CD4-positive, alpha-beta T cell treated with Interleukin-17A for 1 hour (primary cell): ENCODE measurements at places on chromosomes 2 and 18.

DNA sequence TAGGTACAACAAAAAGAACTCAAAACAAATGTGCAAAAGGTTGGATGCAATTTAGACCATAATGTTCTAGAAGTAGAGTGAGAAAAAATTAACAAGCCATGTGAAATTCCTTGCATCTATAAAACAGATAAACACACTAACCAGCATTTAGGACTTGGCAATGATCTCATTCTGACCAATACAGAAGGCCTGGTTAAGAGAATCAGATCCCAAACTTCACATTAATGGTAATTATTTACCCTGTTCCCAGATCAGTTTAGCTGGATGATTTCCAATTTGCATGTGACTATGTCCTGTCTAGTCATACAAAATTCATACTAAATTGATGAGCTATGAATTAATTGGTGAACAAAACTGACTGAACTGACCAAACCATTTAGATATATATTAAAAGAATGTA is 98.4 kb upstream of the FIGN start:
- DNase-seq: no peak

DNA sequence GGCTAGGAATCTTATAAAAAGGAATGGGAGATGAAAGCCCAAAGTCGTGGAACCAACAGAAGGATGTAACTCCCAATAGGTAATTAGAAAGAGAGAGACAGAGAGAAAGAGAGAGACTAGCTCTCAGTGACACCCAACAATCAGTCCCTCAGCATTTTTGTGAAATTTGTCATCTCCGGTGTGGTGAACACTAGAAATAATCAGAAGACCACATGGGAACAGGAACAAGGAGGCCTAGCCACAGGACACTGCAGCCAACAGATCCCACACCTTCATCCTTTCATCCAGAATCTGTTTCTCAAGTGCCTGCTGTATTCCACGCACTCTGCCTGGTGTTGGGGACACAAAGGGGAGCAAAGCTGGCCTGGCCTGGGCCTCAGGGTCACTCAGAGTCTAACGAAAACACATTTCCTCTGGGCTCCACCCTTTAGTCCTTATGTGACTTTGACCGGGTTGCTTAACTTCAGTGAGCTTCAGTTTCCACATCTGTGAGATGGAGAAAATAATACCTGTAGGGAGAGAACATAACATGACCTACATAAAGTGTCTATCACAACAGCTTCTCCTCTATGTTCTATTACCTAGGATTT is 53.1 kb downstream of the EHD3 start:
- DNase-seq: no peak

DNA sequence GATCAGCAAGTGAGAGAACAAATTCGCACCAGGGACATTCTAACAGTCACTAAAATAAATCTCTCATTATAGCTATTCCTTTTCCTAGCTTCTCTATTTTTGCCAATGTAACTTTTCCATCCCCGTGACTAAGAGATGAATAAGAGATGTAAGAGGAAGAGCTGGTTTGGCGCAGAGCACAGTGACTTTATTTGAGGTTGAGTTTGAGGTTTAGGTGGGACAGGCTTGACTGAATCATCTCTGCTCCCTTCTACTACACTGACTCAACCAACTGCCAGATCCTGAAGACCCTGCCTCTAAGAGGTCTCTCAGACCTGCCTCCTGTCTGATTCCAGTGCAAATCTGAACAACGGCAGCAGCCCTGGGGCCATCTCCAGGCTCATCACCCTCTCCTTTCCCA is 28.0 kb downstream of the RFX8 start:
- no peak for DNase-seq

DNA sequence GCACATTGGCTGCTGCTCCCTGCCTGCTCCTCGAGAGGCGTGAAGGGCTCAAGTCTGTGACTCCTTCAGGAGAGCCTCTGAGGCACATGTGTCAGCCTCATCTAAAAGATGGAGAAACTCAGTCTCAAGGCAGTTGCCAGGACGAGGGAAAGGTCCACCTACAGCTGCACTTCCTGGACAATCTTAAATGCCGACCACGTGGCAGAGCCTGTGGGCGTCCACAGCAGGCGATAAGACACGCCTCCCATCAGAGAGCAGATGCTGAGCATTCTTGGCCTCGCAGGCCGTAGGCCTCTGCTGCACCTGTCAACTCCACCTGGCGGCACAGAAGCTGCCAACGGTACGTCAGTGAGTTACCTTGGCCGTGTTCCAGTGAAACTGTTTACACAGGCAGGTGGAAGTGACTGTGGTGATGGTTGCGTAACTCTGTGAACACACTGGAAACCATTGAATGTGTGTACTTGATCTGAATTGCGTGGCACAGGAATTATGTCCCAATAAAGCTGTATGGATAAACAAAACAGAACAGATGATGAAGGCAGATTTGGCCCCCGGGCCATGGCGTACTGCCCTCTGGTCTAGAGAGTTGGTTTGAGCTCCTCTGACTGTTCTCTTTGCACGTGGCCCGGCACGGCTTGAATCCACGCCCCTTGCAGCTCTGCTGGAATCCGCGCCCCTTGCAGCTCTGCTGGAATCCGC is 114.5 kb downstream of the RNF144A start:
- peak; percentile 79 for DNase-seq

- no peak for DNase-seq
Observed at GRCh38 chr2:203122317-203122986, 107.8 kb downstream of the NBEAL1 start.

- no peak for DNase-seq
Observed at GRCh38 chr18:67359873-67360838, 156.4 kb downstream of the DSEL start.

- DNase-seq: no peak
Observed at GRCh38 chr18:75779910-75780309, 352.4 kb upstream of the SMIM21 start.

DNA sequence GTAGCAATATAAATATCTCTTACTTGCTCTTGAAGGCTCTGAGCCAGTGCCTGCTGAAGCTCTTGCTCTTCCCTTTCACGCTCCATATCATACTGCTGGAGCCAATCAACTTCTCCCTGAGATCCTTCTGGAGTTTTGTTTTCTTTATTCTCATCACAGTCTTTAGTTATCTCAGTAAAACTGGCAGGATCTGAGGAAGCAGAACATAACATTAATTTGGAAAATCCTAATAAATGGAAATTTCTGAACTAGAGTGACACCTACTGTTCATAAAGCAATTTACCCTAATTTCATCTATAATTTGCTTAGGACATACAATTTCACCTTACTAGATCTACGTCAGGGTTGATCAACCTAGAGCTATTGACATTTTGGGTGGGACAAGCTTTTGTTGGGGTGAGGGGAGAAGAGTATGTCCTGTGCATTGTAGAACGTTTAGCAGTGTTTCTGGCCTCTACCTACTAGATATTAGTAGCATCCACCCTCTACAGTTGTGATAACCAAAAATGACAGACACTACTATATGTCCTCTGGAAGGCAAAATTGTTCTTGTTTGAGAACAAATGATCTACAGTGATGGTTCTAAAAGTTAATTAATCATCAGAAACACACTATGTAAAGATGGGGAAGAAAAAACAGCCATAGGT is 47.2 kb downstream of the VIL1 start:
- peak; percentile 42 for DNase-seq

- DNase-seq: no peak
Observed at GRCh38 chr2:112813280-112813966, 23.2 kb downstream of the IL1B start.
